ENCODE measurements at places on chromosomes 5 and 9. TPM values are rescaled to one million over a fixed set of nuclear protein-coding genes. Genes with fewer than 3 reads are reported as not detected.

DNA sequence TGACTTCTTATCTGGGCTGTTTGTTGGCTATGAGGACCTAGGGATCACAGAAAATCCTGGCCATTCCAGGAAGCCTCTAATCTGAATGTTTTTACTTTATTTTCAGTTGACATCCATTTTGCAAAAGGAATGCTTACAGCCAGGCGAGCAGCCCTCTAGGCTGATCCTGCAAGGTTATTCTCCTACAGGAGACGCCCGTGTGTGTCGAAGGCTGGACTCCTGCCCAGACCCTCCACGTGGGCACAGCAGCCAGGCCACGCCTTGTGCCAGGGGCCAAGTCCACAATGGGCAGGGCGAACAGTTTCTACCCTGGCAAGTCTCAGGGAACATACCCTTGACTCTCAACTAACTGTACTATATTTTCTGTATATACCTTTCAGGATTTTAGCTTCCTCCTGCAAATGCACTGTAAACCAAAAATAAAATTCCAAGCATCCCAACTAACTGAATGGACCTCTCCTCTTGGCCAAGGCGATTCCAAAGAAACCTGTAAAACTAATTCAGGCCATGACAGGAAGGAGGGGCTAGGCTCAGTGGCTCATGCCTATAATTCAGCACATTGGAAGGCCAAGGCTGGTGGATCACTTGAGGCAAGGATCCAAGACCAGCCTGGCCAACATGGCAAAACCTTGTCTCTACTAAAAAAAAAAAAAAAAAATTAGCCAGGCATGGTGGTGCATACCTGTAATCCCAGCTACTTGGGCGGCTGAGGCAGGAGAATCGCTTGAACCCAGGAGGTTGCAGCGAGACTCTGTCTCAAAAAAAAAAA lies 5.7 kb downstream of the CMBL start:
- no peak for DNase-seq
- H3K36me3 ChIP-seq = peaks cover 20% of the 10 kb centered on the region
- H3K27ac ChIP-seq = no peak overlapping the region
- H3K27me3 ChIP-seq = no peaks in the 10 kb centered on the region
- H3K4me1 ChIP-seq = peaks cover 3% of the 10 kb centered on the region

- H3K4me3 ChIP-seq = no peak overlapping the region
- no peak overlapping the region for H3K27ac ChIP-seq
- no peaks in the 10 kb centered on the region for H3K36me3 ChIP-seq
- H3K4me1 ChIP-seq = no peaks in the 10 kb centered on the region
- no peaks in the 10 kb centered on the region for H3K27me3 ChIP-seq
- DNase-seq = no peak
Measured at GRCh38 chr9:7960320-7961050, 160.9 kb upstream of the DMAC1 start.

The DNAJC25 gene
- 8.4 TPM for total RNA-seq

DNA sequence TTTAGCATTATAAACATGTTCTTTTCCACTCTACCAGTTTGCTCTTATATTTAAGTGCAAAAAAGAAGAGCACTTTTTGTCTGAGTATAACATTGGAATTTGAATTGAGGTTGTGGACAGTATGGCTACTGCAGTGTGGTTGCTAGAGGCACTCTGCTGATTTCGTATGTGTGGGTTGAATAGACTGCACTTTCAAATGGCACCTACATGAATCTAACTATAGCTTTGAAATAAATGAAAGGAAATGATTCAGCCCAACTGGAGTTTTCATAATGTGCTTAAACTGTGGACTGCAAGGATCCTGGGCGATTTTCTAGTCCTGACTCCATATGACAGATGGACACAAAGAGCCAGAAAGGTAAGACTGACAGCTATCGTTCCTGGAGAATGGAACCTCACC lies 657.6 kb upstream of the RIOK2 start:
- H3K27me3 ChIP-seq = no peaks in the 10 kb centered on the region
- no peak for DNase-seq
- no peak overlapping the region for H3K27ac ChIP-seq
- no peak overlapping the region for H3K4me3 ChIP-seq
- H3K4me1 ChIP-seq = no peaks in the 10 kb centered on the region

DNA sequence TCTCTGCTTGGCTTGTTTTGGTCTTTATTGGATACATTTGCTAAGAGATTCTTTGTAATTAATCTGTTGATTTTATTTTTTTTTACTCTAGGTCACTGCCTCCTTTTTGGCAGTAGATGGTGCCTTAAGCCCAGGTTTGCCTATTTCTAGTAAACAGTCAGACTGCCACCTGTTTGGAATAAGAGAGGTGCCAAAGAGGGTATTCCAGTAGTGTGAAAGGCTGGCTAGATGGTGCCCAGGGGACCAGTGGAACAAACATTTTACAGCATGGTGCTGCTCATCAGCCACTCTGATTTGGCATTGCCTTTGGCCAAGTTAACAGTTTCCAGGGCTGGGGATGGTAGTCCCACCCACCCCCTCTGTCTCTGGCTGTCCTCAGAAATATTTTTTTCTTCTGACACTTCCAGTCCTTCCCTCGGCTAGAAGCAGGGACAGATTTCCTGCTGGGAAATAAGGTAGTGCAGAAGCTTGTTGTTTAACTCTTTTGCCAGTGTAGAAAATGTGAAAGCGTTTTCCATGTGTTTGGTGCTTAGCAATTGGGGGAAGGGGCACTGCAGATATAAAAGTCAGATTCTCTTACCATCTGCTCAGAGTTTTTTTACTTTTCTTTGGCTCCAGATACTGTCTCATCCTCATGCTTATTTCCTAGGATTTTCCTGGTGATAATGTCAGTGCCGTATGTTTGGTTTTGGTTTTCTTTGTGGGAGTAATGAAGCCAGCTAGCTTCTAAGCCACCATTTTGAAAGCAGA lies 36.6 kb upstream of the FBXL7 start:
- H3K4me1 ChIP-seq = no peaks in the 10 kb centered on the region
- H3K27ac ChIP-seq = no peak overlapping the region

- H3K27me3 ChIP-seq = no peaks in the 10 kb centered on the region
- DNase-seq = no peak
- H3K27ac ChIP-seq = no peak overlapping the region
Measured at GRCh38 chr9:35285731-35286130, 123.9 kb downstream of the UNC13B start.

DNA sequence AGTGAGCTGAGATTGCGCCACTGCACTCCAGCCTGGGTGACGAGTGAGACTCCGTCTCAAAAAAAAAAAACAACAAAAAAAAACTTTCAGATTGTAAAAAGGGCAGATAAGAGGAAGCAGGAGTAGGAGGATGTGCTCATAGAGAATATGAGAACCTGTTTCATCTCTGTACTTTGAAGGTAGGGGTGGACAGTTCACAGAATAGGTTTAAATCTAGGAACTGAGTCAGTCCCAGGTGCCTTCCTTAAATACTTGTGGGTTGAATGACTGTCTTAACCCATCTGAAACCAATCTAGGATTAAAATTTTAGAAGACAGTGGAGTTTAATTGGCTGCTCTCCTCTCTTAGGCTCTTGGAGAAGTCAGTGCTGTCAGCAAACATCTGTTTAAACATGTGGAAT lies 12.4 kb downstream of the POLK start:
- H3K27me3 ChIP-seq = no peaks in the 10 kb centered on the region
- H3K27ac ChIP-seq = no peak overlapping the region
- no peaks in the 10 kb centered on the region for H3K4me1 ChIP-seq

DNA sequence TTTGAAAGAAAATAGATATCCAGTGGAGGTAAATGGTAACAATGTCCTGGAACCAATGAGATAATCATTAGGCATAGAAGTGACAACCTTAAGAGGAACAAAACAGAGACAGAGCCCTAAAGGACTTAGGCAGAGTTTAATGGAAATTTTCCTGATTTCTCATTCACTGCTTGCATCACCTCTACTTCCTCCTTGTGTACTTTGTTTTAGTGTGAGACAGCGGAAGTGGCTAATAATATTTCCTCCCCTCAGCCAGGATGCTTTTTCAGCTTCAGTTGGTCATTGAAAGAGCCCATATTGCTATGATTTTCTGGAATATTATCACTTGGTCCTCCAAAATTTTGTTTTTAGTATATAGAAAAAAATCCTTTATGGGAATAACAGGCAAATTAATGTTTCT lies 153.4 kb upstream of the MPDZ start:
- no peaks in the 10 kb centered on the region for H3K27me3 ChIP-seq
- H3K4me1 ChIP-seq = peaks cover 10% of the 10 kb centered on the region
- no peak for DNase-seq

Measured in H9 (cell line).